D721Med (cell line): ENCODE measurements at places on chromosomes 13 and 19.

DNA sequence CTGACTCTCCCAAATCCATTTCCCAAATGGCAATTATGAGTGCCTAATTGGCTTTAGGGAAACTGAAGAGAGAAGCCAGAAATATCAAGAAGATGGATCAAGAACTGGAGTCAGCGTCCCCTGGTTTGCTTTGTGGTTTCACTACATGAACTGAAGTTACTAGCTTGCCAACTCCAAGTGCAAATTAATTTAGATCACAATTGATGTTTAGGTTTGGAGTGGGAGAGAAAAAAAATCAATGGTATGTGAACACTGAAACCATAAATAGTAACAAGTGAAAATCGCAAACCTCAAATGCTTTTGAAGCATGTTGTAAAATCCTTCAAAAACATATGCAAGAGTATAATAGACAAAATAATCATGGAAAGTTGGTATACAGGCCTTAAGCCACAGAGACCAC is 1528.6 kb upstream of the SLC10A2 start:
- DNase-seq = no peak

GRCh38 chr19:34041925-34042521 is 130.3 kb upstream of the LSM14A start:
- peak; percentile 28 for DNase-seq

DNA sequence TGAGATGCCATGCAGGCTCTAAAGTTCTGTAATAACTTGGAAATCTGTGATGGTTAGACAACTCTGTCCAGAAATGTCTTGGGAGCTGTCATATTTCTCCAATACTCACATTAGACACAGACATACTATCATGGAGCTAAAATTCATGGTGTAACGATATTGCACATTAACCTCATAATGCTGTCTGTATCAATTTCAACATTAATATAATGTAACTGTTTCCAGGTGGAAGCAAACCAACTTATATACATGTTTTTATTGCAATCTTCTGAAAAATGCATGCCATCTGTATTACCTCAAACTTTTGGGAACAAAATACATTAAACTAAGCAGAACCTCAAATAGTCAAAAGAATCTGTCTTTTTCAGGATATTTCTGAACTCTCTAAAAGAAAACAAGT is 14.7 kb upstream of the SPART start:
- no peak for DNase-seq

- DNase-seq = no peak
Observed at GRCh38 chr13:30807392-30807791, 72.0 kb downstream of the ALOX5AP start.

DNA sequence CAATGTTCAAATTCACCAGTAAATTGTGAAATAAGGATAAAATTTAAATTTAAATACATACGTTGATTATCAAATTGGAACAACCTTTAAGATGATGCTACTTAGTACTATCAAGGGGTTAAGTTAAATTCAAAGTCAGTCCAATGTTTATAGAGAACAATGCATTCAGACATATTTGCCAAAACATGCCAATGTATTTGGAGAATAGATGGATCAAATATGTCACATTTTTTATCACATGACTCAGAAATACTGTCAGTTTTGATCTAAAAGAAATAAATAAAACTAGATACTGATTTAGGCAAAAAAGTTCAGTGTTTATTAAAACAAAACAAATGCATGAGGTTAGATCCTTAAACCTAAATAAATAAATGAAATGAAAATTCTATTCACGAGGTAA is 281.2 kb downstream of the SLITRK5 start:
- no peak for DNase-seq

GRCh38 chr19:47661161-47661560 is 52.1 kb upstream of the EHD2 start:
- DNase-seq = no peak

GRCh38 chr13:92767468-92767867 is 459.1 kb upstream of the GPC6 start:
- no peak for DNase-seq

DNA sequence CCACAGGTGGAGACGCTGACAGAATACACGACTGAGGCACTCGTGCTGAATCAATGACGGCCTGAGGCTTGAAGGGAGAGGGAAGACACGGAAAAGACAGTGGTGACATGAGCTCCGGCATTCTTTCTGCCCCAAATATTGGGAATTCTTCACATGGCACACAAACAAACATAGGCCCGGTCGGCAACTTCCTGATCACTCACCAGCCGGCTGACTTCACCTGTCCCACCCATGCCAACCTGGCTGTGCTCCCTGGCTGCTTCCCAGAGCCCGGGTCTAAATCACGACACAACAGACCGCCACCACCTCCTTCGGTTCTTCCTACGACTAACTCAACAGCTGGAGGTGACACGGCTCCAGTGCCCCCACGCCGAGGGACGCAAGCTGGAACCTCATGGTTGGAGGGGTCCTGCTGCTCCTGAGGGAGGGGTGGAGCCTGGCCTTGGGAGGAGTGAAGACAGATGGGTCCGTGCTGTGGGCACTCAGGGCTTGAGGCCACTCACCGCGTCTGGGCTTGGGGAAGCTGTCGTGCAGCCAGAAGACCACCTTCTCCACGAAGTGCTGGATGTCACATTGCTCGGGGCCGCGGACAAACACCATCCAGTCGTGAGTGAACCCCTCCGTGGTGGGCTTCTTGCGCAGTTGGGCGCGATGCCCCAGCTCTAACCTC is 9.6 kb downstream of the MLLT1 start:
- no peak for DNase-seq

GRCh38 chr13:100824366-100824765 is 149.8 kb upstream of the TMTC4 start:
- DNase-seq = no peak

DNA sequence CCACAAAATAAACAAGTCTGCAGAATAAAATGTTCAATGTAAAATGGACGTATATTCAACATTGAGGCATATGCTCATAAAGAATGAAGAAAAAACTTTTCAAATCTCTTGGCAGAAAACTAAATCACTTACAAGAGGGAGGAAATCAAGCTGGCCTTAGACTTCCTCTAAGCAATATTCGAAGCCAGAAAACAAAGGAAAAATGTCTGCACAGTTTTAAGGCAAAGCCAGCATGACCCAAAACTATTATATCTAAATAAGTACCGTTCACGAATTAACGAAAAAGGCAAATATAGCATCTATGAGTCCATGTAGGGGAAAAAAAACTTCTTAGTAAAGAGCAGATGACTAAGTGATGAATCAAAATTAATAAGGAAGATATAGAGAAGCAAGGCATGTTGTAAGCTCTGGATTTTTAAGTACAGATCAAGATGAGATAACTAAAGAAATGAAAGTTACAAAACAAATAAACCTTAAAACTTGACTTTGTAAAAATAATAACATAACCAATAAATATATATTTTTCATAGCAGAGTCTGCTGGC is 101.3 kb downstream of the KCNRG start:
- DNase-seq = no peak

DNA sequence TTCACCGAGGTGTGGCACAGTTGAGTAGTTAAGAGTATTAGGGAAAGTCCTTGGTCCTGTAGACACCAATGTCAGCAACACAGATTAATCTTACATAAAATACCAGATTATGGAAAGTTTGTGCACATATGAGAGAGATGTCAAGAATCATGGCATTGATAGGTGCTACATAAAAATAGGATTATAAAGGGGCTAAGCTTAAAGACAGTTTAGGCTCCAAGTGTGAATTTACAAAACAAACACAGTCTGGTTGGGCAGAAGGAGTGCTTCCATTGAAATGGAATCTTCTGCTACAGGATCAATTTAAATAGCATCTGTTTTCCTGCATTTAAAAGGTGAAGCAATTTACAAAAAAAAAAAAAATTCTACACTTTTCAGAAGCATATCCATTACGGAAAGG is 292.9 kb downstream of the DNAJC15 start:
- no peak for DNase-seq

- DNase-seq = no peak
Observed at GRCh38 chr13:105518086-105518485, 1017.4 kb downstream of the EFNB2 start.
